ENCODE measurements at places on chromosomes 2 and 18.

DNA sequence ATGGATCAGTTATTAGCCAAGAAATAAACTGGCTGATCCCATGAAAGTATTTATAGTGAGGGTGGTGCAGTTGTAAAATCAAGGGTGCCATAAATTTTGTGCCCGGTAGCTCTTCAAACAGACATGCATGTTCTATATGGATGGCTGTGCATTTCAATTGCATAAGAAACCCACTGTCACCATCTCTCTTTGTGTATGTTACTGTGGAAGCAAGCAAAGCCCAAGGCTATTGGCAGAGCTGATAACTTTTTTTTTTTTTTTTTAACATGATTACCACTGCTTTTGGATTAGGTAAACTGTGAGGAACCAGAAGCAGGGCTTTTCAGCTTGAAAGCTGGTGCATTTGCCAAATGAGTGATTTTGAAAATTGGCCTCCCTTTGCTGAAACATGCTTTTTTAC is 332.6 kb downstream of the SOX11 start:
- DNase-seq = no peak

- no peak for DNase-seq
Observed at GRCh38 chr2:102480285-102481195, 7.5 kb downstream of the SLC9A4 start.

GRCh38 chr2:219851801-219852481 is 224.5 kb downstream of the SLC4A3 start:
- DNase-seq = no peak

GRCh38 chr18:49001111-49001510 is 50.3 kb upstream of the SMAD7 start:
- no peak for DNase-seq
